K562 (cell line): ENCODE measurements at places on chromosomes 7 and 10.

DNA sequence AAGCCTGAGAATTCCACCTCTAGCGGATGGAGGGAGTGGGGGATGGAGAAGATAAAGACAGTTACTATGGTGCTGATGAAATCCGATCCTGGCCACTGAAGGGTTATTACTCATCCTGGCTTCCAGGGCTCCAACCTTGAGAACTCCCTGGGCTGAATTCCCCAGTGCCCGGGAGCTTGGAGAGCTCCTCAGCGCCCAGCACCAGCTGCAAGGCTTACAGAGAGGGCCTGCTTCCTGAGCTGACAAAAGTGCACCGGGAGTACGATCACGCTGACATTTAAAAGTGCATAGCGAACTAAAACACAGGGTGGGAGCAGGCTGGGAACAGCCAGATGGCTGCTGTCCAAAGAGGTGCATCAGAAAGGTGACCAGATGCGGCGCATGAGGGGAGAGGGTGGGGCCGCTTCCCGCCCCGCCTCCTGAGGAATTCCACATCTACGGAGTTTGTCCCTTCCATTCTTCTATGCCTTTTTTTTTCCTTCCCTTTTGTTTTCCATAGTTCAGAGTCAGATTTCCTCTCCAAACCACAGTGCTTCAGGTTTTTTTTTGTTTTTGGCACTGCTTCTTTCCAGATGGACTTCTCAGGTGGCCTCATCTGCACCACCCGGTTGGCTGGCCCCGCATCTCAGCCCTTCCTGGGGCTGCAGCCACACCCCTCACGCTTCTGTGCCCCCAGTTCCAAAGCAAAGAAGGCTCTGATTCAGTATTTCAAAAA, 62.4 kb upstream of the MKRN1 start:
- no peaks in the 10 kb centered on the region for H3K36me3 ChIP-seq
- H3K27me3 ChIP-seq = peaks cover 57% of the 10 kb centered on the region
- H3K4me1 ChIP-seq = no peaks in the 10 kb centered on the region

DNA sequence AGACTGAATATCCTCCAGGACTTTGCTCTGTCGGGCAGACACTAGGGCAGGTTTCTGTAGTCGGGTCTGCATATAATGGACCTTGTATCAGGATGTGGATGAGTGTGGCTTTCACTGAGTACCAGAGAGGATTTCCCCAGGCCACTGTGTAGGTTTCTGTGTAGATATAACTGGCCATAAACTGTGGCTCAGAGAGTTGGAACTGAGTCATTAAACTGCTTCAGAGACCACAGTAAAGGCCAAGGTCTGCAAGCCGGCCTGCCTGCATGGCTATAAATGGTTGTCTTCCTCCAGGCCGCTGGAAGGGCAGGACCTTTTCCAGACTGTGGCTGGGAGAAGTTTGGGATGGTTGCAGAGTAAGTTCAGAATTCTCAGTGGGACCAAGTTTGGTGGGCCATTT, 16.9 kb downstream of the ZNF92 start:
- H3K27ac ChIP-seq = no peak overlapping the region
- H3K36me3 ChIP-seq = peaks cover 51% of the 10 kb centered on the region
- H3K4me1 ChIP-seq = no peaks in the 10 kb centered on the region; the same call in 2 of the 3 replicates
- no peak overlapping the region for H3K4me3 ChIP-seq
- no peak for DNase-seq

DNA sequence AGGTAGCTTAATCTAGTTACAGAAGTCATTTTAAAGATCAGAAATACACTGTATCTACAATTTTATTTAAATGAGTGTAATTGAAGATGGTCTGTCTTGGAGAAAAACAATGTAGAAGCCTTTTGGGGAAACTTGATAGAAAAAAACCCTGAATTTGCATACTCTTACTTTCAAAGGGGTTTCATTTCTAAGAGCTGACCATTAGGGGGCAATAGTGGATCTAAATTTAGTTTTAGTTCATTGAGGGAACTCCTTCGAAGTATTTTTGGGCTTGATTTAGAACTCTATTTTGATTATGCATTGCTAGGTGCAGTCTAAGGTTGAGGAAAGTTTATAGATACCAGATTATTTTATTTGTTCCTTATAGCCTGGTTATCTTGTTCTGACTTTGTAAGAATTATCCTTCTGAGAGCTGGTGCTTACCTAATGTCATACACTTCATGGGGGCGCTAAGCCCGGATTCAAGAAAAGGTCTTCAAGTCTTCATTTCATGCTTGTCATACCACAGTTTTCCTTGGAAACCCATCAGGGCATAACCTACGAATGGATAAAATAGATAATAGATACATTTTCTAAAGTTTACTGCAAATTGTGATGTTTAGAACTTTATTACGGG, 69.1 kb upstream of the MXI1 start:
- peak; percentile 30 for DNase-seq
- no peaks in the 10 kb centered on the region; the same call in 2 of the 3 replicates for H3K36me3 ChIP-seq
- no peak overlapping the region for H3K4me3 ChIP-seq
- H3K27me3 ChIP-seq = no peaks in the 10 kb centered on the region

GRCh38 chr10:126242397-126243260, 145.6 kb downstream of the ADAM12 start:
- no peak overlapping the region for H3K4me3 ChIP-seq
- no peaks in the 10 kb centered on the region for H3K27me3 ChIP-seq
- no peak overlapping the region for H3K27ac ChIP-seq
- H3K4me1 ChIP-seq = no peaks in the 10 kb centered on the region; the same call in 2 of the 3 replicates
- no peaks in the 10 kb centered on the region for H3K36me3 ChIP-seq

DNA sequence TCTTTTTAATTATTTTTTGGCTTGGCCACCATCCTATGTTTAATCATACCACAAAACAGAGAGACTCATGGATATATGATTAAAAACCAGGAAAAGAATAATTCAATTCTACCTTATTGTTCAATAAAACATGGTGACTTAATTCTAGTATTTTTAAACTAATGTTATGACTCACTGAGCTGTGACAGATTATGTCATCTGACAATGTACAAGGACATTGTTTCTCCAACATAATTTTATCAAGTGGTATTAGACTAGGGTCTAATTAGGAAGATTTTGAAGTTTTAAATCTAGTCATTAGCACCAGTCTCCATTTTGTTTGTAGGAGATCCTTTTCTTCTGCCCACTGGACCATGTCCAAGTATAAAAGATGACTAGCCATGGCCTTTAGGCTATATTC, 199.3 kb upstream of the MDFIC start:
- H3K27me3 ChIP-seq = no peaks in the 10 kb centered on the region
- no peak overlapping the region for H3K27ac ChIP-seq
- no peaks in the 10 kb centered on the region for H3K36me3 ChIP-seq
- no peaks in the 10 kb centered on the region for H3K4me1 ChIP-seq
- DNase-seq = no peak

GRCh38 chr10:113033991-113034390, 83.9 kb downstream of the TCF7L2 start:
- DNase-seq = no peak
- H3K27me3 ChIP-seq = no peaks in the 10 kb centered on the region
- no peak overlapping the region for H3K4me3 ChIP-seq

GRCh38 chr10:69684981-69685353, 54.9 kb downstream of the FAM241B start:
- no peak overlapping the region for H3K27ac ChIP-seq
- peaks cover 14% of the 10 kb centered on the region; the same call in 2 of the 3 replicates for H3K27me3 ChIP-seq
- H3K4me1 ChIP-seq = no peaks in the 10 kb centered on the region
- no peaks in the 10 kb centered on the region for H3K36me3 ChIP-seq
- DNase-seq = no peak

- peak; percentile 60 for DNase-seq
- no peaks in the 10 kb centered on the region for H3K27me3 ChIP-seq
- no peak overlapping the region for H3K4me3 ChIP-seq
- no peaks in the 10 kb centered on the region for H3K36me3 ChIP-seq
- H3K4me1 ChIP-seq = no peaks in the 10 kb centered on the region
- H3K27ac ChIP-seq = no peak overlapping the region
Observed at GRCh38 chr7:108660465-108660864, 90.8 kb downstream of the DNAJB9 start.

- peak overlapping the region; percentile 33; the same call in 2 of the 3 replicates for H3K27ac ChIP-seq
- no peaks in the 10 kb centered on the region for H3K36me3 ChIP-seq
- no peak for DNase-seq
- no peaks in the 10 kb centered on the region for H3K27me3 ChIP-seq
Observed at GRCh38 chr7:81206667-81207360, 288.0 kb upstream of the SEMA3C start.

DNA sequence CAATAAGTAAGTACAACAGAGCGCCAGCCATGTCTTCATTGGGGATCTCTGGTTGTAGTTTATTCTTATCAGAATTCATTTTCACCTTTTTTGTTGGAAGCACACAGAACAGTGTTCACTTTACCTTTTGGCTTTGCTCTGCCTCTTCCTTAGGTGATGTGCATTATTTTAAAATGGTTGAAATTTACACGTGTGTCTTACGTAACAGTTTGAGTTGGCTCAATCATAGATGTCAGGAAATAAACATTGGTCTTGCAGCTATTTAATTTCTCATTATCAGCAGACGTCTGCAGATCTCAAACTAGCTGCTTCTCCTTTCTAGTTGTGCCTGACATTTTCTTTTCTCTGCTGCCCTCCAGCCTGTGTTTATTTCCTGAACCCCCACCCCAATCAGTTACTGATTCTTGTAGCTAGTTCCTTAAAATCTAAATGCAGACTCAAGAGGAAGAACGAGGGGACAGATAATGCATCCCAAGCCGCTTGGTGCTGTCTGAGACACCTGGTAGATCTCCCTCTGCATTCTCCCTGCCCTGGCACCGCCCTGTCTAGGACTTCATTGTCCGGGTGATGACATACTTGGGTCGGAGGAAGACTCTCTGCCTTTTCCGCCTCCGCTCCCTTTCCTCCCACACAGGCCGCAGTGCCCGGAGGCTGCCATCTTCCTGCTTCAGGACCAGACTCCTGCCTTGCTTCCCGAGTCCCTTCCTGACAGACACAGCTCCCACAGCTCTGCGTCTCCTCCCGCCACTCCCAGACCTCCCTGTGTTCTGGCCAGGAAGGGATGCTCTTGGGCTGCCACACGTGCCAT, 108.2 kb downstream of the ANKRD61 start:
- no peak for DNase-seq
- peaks cover 62% of the 10 kb centered on the region for H3K36me3 ChIP-seq
- no peaks in the 10 kb centered on the region for H3K4me1 ChIP-seq
- H3K27ac ChIP-seq = no peak overlapping the region
- no peak overlapping the region for H3K4me3 ChIP-seq

- H3K4me1 ChIP-seq = no peaks in the 10 kb centered on the region
- no peak for DNase-seq
- H3K27ac ChIP-seq = no peak overlapping the region
- no peaks in the 10 kb centered on the region for H3K36me3 ChIP-seq
Observed at GRCh38 chr10:26384600-26384999, 53.5 kb upstream of the APBB1IP start.

DNA sequence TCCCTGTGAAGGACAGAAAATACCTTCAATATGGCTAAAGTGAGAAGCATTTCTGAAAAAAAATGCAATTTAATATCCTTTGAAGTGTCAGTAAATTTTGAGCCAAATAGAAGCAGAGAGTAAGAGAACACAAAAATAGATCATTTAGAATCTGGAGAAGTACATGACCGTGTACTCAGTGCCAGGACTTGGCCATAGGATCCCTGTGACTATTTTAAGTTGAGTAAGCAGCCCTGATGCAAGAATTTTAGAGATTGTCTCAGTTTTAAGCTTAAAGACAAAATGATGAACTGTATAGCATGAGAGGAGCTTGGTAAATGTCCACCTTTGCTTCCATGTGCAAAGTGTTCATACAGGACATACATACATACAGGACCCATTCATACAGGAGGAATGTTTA, 2.5 kb downstream of the PTER start:
- no peaks in the 10 kb centered on the region for H3K27me3 ChIP-seq
- H3K4me1 ChIP-seq = peaks cover 10% of the 10 kb centered on the region; the same call in 2 of the 3 replicates
- H3K36me3 ChIP-seq = peaks cover 38% of the 10 kb centered on the region
- no peak for DNase-seq
- no peak overlapping the region for H3K4me3 ChIP-seq

DNA sequence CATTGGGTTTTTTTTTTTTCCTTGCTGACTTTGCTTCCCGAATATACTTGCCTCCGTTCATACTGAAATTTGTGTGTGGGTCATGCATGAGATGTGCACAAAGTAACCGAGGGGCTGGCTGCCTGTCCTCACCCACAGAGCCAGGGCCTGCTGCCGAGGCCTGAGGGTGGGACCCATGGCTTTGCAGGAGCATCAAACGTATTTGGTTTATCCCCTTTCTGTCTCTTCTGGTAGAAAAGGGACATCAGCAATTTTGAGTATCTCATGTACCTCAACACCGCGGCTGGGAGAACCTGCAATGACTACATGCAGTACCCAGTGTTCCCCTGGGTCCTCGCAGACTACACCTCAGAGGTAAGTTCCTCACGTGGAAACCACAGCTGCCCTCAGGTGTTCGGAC, 3.5 kb upstream of the LRRC18 start:
- H3K27me3 ChIP-seq = peaks cover 27% of the 10 kb centered on the region
- no peak overlapping the region for H3K27ac ChIP-seq
- no peak for DNase-seq
- H3K4me1 ChIP-seq = no peaks in the 10 kb centered on the region
- no peaks in the 10 kb centered on the region for H3K36me3 ChIP-seq

DNA sequence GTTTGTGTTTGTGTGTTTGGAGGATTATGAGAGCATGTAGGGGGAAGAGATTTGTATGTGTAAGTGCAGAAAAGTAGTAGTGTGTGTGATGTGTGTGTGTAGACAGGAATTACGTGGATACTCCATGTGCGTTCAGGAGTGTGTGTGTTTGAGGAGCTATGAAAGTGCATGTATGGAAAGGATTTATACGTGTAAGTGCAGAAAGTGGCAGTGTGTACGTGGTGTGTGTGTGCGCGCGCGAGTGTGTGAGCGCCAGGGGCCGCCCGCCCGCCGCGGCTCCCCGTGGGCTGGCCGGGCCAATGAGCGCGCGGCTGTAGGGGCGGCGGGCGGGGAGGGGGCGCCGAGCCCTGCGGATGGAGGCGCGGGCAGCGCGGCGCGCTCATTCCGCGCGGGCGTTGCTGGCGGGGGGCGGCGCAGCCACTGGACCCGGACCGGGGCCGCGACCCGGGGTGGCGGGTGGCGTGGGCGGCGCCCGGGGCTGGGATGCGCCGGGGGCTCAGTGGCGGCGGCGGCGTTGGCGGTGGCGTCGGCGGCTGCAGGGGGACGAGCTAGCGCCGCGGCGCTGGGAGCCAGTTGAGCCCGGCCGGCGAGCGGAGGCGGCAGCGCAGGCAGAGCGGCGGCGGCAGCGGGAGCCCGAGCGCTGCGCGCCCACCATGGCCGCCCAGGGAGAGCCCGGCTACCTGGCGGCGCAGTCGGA, at the start of gene BICC1:
Gene BICC1 (plus strand): TSS at position 382 of the 697 bp plus-strand sequence. CDS start 272 bp downstream, at position 654.
- H3K27me3 ChIP-seq = no peaks in the 10 kb centered on the region
- H3K4me1 ChIP-seq = no peaks in the 10 kb centered on the region
- no peak within 1 kb of the TSS for H3K4me3 ChIP-seq
